H9 (cell line): ENCODE measurements at places on chromosomes 11 and 22.
A peak's percentile ranks its signal among the peaks of the same experiment; 100 is the strongest.

DNA sequence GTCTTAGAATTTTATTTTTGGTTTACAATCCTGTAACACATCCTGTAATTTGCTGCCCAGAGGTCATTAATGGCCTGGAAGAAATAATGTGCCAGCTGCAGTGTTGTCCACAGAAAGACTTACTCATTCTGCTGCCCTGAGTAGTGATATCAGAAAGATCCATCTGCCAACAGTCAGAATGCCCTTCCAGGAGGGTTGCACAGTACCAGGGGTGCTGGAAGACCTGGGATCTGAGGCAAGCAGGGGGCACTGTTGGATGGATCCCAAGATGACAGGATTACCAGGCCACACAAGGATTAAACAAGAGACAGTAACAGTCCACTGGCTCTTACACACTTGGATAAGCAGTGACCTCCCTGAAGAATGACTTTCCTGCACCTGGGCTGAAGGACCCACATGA is 93.8 kb upstream of the TOP3B start:
- no peak for DNase-seq

DNA sequence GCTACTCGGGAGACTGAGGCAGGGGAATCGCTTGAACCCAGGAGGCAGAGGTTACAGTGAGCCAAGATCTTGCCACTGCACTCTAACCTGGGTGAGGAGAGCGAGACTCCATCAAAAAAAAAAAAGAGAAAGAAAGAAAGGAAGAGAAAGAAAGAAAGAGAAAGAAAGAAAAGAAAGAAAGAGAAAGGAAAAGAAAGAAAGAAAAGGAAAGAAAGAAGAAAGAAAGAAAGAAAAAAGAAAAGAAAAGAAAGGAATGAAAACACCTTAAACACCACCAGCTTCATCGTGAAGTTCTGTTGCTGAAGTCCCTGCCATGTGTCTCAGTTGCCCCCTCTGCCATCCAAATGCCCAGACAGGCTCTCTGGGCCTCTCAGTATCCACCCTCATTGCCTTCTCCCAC is 9.9 kb upstream of the CXCR5 start:
- no peak for DNase-seq

DNA sequence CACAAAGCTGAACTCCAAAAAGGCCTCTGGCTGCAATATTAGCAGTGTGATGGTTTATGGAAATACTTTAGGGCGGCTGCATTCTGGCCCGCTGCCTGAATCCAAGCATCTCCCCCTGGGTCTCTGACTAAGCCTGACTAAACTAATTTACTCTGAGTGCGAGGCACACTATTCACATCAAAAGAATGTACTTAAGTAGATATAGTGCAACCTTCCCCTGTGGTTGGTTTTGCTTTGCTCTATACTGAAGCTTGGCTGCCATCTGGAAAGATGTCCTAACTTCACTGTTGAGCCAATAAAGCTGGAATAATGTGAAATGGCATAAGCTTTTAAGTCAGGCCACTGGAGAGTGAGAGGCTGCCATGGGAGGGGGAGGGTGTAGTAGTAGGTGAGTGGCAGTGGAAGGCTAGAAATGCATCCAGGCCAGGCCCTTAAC is 321.6 kb downstream of the AASDHPPT start:
- DNase-seq, result no peak

DNA sequence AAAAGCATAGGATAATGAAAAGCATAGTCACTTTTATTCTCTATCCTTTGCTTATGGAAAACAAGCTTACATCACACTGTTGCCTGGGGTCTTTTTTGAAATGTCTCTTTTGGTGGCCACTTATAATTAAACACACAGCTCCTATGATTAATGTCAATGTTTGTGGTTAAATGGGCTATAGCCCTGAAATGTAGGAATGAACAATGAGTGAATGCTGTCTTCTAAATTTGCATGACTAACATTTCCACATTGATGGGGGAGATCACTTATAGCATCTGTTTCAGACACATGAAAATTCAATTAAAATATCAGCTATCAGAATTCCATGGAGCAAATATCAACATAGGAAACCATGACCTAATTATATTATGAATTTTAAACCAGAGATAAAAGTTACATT is 171.4 kb upstream of the FAT3 start:
- DNase-seq, result no peak

GRCh38 chr11:3135481-3136440 is 29.3 kb downstream of the OSBPL5 start:
- peak; percentile 69 for DNase-seq

DNA sequence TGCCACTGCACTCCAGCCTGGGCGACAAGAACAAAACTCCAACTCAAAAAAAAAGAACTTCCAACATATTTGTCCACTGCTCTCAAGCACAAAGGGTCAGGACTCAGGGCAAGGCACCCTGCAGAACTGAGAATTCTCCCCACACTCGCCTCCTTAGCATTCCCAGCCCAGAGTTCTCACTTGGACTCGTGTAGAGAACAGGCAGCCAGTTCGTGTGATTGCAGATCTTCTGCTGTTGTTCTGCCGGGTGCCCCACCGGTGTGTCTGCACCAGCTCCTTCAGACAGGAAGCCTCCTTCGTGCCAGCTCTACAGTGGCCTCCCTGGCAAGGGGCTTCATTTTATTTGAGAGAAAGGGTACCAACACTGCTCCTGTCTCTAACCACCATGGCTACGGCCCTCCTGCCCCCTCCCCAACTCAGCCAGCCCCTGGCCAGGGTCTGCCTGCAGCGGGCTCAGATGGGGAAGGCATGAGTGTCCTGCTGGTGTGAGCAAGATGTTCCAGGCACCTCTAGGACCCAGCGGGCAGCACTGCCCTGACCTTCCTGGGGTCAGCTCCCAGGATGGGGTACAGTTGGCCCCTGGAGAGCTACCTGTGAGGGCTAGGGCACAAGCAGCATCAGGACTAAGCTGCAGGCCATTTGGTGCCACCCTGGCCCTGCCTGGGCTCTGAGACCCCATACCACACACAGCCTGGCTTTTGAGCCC is 19.5 kb upstream of the SCGB1A1 start:
- no peak for DNase-seq

DNA sequence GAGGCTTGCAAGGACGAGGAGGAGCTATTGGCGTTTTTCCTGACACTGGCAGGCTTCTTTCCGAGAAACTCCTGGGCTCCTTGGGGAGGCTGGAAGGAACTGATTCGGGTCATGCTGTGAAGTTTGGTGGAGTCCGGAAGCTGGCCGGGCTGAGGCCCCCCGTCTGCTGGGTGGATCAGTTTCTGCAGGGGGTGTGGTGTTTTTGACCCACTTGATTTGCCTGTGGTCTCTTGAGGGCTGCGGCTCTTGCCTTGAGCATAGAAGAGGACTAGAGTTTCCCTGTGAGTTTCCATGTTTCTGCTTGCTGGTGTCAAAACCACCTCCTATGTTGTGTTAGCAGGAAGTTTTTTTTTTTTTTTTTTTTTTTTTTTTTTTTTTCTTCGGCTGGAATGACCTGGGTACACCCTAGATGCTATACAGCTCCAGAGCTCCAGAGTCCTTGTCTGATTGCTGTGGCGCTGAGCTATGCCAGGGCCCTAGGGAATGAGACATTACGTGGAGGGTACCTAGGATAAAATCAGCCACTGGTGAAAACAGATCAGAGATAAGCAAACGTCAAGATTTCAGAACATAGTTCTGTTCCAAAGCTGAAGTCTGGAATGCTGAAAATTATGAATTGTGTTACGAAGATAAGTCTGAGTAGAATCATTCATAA is 728 bp downstream of the TBC1D22A start:
- DNase-seq, result no peak

DNA sequence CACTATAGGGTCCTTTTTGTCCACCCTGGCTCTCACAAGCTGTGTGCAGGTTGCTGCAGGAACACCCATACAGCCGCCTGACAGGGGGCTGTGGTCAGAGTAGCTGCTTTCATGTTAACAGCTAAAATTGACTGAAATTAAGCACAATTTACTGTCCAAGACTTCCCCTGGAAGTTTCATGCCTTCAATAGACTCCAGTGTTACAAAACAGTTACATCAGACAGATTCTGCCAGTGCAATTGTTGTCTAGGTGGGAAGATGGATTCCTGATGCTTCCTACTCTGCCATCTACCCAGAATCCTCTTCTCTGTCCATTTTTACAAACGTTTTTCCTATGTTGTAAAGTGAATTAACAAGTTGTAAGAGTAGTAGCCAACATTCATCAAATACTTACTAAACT is 5.3 kb upstream of the TSKU start:
- no peak for DNase-seq

DNA sequence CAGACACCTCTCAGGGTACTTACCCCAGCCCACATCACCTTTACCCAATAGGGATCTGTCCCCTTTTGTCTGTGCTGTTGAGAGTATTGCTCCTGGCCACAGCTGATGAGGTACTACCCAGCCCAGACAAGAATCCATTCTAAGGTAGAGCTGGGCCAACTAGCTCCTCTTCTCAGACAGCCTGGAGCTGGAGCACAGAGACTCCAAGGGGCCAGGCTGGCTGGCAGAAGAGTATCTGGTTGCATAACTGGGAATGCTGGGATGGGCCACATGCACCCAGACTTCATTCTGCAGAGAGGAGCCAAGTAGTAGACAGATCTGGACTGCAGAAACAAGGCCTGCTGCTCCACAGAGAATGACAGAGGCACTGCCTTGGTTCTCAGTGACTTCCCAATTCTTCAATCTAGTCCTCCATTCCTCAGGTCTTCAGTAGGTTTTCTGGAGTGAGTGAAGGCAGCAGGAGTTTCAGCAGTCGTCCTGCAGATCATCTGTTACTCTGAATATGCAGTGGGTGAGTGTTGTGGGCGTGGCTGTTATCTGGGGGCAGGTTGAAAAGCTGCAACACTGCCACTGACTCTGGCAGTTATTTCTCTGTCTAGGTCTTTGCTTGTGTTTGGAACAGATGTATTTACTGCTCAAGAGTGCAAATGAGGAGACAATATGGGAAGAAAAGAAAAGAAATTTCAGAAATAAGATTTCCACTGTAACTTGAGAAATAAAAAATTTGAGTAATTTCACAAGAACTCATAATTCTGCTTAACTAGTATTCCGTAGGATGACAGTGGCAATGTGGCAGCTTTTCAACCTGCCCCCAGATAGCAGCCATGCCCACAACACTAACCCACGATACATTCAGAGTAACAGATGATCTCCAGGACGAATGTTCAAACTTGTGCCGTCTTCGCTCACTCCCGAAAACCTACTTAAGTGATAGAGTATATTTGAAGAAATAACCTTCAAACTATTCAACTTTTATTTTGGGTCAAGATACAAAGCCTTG is 34.9 kb downstream of the MAPK1 start:
- no peak for DNase-seq

DNA sequence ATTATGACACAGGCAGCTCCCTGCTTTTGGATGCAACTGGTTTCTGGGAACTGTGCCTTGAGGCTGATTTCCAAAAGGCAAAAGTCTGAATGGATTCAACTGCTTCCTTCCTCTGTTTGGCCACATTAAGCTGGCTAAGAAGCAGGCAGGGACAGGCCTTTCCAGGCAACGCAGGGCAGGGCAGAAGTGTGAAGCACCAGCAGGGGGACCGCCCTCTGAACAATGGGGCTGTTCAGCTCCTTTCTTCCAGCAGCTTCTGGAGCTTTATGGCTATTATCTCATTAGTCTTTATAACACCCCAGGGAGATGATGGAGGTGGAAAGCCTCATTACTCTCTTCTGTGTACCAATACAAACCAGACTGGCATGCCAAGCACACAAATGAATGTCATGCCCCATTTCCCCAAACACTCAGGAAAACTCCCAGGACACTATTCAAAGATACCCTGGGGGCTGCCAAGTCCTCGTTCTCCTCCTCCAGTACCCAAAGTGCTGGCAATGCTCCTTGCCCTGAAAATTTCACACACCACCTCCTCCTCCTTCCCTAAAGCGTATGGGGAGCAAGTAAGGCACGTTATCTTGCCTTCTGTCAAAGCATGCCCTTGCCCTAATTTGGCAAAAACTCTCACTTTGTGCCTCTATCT is 21.3 kb downstream of the MORC2 start:
- DNase-seq, result no peak

DNA sequence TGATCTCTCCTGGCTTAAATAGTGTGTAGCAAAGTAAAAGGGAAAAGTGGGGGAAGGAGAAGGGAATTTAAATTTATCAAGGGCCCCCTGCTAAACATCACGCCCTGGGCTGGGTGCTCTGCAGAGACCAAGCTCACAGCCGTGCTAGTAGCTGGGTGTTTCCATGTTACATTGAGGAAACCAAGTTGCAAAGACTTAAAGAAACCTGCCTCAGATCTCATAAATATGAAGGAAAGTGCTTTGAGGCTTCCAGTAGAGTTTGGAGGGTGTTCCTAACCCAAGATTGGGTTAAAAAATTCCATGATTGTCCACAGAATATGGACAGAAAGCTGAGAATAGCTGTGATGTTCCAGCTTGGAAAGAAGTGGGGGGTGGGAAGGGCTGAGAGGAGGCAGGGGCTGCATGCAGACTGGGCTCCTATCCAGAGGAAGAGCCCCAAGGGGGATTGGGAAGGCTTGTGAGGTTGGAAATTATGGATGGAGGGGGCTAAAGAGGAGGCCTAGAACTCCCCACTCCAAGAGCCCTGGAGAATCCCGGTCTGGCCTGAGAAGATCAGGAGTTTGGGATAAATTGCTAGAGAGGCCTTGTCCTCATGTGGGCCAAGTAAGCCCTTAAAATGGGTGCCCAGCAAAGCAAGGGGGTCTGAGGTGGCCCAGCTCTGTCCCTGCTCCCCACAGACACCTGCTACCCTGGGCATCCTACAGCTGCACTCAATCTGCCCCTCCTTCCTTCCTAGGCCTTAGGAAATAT is 25.0 kb upstream of the OAF start:
- peak; percentile 14 for DNase-seq

DNA sequence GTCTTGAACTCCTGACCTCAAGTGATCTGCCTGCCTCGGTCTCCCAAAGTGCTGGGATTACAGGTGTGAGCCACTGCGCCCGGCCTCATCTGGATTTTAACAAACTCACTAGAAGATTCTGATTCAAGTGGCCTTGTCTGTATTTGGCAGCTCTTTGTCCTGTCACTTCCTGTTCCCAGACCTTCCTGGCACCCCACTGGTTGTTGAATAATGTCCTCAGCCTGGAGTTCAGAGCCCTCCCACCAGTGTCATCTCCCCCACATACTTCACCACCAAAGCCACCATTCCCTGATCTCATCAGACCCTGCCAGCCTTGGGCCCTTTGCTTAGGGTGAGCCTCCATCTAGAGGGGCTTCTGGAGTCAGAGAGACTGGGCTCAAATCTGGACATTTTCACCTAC is 3.3 kb downstream of the PELI3 start:
- peak; percentile 47 for DNase-seq

GRCh38 chr11:100776212-100776896 is 89.3 kb downstream of the ARHGAP42 start:
- DNase-seq, result no peak

DNA sequence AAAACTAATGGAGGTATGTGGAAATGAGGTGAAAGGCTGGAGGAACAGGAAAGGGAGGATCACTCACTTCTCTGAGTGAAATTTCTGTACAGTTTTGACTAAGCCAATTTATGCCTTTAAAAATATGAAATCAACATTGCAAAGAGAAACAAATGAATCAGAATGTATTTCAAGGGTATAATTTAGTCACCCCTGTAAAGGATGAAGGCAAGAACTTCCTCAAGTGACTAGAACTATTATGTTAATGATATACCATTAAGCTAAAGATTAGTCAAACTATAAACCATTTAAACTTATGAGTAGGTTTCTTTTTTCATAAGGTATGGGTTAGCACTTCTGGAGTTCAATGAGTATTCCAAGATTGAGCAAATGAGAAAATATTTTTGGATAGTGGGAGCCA is 184.5 kb upstream of the CHORDC1 start:
- DNase-seq, result no peak
